ENCODE measurements at places on chromosomes 1 and 21.

GRCh38 chr1:172900376-172900997, 150.3 kb downstream of the TNFSF18 start:
- no peak for DNase-seq

GRCh38 chr1:103156966-103157365, 48.6 kb upstream of the COL11A1 start:
- DNase-seq = no peak

DNA sequence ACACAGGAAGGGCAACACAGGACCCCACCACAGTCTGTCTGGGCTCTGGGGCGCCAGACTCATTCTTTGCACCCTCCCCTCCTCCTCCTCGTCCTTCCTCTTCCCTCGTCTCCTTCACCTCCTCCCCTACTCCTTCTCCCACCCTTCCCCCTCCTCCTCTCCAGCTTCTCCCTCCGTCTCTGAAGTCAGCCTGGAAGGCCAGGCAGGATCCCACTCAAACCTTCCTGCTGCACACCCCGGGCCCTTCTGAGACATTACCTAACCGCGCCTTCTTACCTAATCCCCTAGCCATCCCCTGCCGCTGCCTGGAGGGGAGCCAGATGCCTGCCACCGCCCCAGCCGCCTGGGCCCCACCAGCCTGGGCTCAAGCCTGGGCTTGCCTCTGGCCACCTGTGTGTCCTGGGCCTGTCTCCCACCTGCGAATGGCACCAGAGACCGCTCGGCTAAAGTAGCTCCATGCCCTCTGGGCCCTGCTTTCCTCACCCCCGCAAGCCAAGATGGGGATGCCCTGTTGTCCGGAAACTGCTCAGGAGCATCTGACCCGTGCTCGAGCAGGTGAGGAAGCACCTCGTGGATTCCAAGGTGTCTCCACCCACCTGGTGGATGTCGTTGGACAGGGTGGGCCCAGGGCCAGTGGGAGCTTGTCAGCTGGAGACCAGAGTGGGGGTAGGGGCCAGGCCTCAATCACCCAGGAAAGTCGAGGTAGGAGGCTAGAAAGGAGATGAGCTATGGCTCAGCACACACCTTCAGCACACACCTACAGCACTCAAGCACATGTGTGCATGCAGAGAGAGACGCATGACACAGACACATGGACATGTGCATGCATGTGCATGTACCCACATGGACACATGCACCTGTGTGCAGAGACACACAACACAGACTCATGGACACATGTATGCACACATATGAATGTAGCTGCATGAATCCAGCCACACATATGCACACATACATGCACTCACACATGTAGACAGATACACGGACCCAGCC, 31.9 kb downstream of the WNT9A start:
- DNase-seq = no peak

DNA sequence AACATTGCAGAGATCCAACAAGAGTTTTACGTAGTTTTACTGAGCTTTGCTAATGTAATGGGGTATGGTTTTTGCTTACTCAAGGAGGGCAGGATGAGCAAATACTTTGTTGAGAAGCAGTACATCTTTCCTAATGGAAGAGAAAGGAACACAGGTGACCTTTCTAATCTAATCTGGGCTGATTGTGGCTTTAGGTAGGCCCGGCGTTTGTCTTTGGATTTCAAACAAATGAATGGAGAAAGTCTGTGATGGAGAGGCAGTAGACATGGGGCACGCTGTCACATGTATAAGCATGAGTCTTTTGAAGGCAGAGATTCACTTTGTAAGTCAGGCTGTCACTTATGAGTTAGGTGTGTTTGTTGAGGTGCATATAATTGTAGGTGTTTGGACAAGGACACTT, 1.7 kb downstream of the PLEKHM2 start:
- DNase-seq = peak; percentile 20

GRCh38 chr1:154418923-154419619, 13.9 kb downstream of the IL6R start:
- DNase-seq = no peak

- DNase-seq = no peak
Measured at GRCh38 chr1:34362949-34363348, 186.2 kb downstream of the C1orf94 start.

GRCh38 chr1:243465738-243466137, 209.9 kb downstream of the SDCCAG8 start:
- DNase-seq = no peak

GRCh38 chr1:221714227-221715152, 27.4 kb downstream of the DUSP10 start:
- no peak for DNase-seq

GRCh38 chr1:51070640-51071039, 31.4 kb upstream of the C1orf185 start:
- peak; percentile 85 for DNase-seq
